M059J (cell line): ENCODE measurements at places on chromosomes 6 and 20. TPM values are rescaled to one million over a fixed set of nuclear protein-coding genes. Genes with fewer than 3 reads are reported as not detected.

GRCh38 chr6:135411339-135411738 lies 86.2 kb downstream of the AHI1 start:
- DNase-seq: peak; percentile 9

DNA sequence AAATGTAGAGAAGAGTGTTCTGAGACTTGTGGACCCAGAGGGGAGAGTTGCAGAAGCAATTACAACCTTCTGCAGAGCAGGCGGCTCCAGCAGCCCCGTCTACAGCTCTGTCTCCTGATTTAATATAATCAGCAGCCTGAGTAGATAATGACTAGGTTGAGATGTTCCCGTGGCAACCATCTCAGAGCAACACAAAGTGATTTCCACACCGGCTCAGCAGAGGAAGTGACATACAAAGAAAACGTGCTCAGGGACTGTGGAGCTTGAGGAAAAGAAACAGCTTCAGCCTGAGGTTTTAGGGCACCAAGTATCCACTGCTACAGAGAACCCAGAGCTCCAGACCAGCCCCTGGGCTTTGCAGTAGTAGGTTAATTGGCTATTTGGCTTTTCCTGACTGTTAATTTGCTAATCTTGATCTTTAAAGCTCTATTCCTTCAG lies 136.4 kb downstream of the MTFR2 start:
- DNase-seq: peak; percentile 90

DNA sequence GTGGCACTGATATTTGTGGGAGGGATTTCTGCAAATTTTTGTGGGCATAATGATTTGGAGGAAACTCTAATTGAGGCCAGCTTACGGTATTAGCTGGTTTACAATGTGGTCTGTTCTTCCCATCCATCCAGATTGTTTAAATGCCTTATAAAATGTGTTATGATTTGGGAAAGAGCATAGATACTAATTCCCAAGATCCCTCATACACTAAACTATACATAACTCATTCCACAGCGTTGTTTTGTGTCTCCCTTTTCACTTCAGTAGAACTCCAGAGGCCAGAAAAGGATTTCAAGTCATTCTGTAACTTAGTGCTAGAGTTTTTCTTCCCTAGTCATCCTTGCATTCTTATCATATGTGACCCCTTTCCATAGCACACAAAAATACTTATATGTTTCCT lies 292.6 kb upstream of the NT5E start:
- no peak for DNase-seq

- peak; percentile 81 for DNase-seq
Observed at GRCh38 chr6:99016355-99016754, 68.6 kb upstream of the FBXL4 start.

GRCh38 chr20:51928931-51929330 lies 126.6 kb upstream of the SALL4 start:
- peak; percentile 40 for DNase-seq

DNA sequence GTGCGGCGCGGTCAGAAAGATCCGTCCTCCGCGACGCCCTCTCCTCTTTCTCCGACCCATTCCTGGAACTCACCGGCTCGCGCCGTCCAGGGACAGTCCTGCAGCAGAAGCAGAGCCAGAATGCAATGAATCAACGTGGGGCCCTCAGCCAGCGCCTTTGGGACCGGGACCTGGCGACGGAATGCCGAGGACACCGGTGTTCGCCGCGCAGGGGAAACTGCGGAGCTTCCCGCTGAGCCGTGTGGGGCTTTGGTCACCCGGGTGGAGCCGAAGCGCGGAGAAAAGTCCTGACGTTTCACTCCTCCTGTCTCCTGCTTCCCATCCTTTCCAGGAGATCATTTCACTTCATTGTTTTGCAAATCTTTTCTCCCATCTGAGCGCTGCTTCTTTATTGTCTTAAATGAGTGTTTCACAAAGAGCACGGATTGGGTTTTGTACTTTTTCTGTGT lies 26.5 kb downstream of the ULBP1 start:
- DNase-seq: no peak

DNA sequence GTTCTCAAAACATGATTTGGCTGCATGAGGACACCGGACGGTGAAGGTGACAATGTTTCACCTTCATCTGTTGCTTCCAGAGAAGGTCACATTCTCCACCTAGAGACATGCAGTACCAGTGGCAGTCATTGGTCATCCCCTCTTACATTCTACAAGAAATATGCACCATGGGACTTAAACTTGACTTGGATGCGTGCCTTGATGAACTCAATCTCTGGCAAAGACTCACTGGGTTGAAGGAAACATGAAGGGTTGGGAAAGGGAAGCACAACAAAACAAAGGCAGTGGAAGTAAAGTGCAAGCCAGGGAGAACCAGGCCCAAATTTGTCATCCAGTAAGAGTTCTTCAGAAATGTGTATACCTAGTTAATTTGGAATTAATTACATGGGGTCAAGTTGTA lies 39.4 kb upstream of the ARMH2 start:
- no peak for DNase-seq

DNA sequence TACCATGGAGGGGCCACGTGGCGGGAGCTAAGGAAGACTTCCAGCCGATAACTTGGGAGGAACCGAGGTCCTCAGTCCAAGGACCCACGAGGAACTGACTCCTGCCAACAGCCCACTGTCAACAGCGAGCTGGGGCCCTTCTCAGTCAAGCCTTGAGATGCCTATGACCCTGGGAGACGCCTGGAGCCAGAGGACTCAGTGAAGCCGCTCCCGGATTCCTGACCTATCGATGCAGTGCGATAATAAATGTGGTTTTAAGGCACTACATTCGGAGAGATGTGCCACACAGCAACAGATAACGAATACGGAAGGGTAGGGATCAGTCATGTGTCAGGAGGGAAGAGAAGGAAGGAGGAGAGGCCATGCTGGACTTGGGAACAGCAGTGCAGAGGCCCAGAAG lies 208.5 kb downstream of the NFATC2 start:
- no peak for DNase-seq

DNA sequence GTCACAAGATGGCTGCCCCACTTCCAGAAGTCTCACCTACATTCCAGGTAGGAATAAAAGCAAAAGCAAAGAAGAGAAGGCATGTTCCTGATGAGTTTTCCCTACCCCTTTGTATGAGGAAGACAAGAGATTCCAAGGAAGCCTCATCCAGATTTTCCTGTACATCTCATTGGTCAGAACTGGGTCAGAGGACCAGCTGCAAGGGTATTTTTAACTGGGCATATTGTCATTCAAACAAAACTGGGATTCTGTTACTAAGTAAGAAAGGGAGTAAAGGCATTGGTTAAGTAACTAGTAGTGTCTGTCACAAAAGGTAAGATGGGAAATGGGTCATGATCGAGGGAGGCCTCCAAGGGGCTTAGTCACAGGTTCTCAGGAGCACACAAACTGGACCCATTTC lies 28.2 kb upstream of the RIMS4 start:
- DNase-seq: no peak

- no peak for DNase-seq
Observed at GRCh38 chr6:45426251-45426650, 48.5 kb upstream of the SUPT3H start.

DNA sequence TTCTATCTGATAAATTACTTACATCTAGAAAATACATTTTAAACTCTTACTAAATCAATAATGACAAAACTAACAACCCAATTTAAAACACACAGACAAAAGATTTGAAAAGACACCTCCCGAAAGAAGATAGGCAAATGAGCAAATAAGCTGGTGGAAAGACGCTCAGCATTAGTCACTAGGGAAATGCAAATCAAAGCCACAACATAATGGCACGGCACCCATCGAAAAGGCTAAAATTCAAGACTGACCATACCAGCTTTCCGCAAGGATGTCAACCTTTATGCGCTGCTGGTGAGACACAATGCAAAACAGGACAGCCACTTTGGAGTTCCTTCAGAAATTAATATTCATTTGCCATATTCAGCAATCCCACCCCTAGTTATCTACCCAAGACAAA lies 25.9 kb downstream of the TAF4 start:
- DNase-seq: peak; percentile 17

- peak; percentile 69 for DNase-seq
Observed at GRCh38 chr6:4274382-4275082, 139.2 kb upstream of the ECI2 start.

DNA sequence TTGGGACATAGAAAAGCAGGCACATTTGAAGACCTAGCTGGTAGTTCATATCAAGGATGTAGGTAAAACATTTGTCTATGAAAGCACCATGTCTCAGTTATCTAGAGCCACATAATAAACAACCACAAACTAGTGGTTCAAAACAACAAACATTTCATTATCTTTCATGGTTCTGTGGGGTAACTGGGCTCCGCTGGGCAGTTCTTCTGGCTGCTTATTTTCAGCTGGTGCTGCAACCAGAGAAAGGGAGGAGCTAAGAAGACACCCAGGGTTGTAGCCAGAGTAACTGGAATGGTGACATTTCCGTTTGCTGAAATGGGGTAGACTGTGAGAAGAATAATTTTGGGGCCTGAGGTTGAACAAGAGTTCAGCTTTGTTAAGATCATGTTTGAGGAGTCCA lies 145.7 kb upstream of the SULF2 start:
- DNase-seq: no peak

DNA sequence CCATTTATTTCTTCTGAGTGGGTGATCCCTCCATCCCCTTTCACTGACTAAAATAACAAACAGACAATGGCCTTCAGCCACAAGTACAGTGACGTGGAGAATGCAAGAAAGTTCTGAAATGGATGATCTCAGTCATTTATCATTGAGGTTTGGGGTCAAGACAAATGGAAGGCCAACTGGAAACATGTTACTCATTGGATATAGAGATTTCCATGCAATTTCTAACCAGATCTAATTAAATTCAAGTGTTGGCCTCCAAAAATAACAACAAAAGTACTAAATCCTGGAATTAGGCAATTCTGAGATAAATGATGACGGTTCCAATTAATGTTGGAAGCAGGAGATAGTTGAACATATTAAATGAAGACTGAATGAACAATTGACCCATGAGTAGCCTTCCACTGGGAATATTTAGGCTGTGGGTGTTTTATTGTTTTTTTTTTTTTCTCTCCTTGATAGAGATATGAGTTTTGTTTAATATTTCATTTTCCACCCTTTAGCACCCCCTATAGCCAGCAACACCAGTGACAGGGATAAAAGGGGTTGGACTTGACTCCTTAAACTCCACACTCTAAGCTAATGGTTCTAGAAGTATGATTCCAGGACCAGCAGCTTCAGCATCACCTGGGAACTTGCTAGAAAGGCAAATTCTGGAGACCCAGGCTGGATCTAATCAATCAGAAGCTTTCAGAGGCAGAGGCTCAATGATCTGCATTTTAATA lies 112.8 kb downstream of the BCAS1 start:
- DNase-seq: peak; percentile 63

GRCh38 chr6:39362487-39362865 lies 40.0 kb upstream of the KCNK16 start:
- peak; percentile 30 for DNase-seq

DNA sequence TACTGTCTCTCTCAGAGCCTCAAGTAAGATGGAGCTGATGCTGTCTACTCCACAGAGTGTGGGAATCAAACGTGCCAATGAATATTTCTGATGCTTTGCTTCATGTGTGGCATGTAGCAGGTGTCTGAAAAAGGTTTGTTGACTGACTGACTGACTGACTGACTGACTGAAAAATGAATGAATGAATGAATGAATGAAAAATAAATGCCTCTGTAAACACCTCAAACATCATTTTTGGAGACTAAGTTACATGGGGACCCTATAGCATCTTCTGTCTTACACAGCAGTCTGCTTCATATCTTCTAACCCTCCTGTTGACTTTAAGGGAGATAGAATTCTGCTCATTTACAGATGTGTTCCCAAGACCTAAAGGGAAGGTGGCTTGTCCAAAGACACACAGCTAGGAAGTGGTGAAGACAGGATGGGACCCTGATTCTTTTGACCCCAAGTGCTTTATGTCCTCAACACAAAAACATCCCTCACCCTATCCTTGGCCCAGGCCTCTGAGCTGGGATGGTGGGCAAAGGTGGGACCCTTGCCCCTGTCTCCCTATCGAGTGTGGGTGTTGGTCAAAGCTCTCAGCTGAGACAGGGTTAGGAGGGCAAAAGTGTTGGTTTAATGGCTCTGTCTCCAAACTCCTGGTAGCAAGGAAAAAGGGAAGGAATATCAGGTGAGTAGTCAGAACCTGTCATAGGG lies 104.4 kb downstream of the TOX2 start:
- no peak for DNase-seq

GRCh38 chr20:47727170-47727880 lies 58.0 kb downstream of the SULF2 start:
- DNase-seq: no peak

DNA sequence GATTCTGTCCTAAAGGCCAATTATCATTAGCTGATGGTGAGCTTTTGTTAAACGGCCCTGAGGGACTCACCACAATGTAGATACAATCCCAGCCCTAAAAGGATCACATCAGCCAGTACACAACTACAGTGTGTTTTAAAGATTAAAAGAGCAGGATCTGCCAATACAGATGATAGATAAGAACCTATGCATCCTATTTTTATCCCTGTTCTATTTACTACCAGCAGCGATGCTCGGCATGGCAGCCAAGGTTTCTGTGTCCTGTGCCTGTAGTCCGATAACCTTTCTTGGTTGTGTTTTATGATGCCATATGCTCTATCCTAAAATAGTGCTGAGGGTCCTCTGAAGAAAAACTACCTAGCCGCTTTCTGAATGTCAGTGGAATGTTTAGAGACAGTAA lies 289.4 kb downstream of the PHACTR1 start:
- no peak for DNase-seq

DNA sequence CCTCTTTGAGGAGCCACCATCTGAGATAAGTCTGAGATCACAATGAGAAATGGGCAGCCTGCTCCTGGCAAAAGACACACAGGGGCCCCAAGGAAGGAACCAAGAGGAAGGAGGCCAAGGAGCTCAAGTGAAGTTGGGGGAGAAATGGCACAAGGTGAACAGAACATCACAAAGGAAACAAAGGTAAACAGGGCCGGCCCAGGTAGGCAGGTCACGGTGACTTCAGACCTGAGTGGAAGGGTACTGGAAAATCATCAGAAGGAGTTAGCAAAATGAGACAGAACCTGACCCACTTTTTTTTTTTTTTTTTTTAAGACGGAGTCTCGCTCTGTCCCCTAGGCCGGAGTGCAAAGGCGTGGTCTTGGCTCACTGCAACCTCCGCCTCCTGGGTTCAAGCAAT lies 11.3 kb downstream of the ZMYND8 start:
- no peak for DNase-seq

- peak; percentile 43 for DNase-seq
Observed at GRCh38 chr6:128168244-128168643, 267.4 kb upstream of the THEMIS start.

Gene FKBP1C
- 1.1 and 1.8 TPM in 2 replicates for total RNA-seq

Gene SPATA25
- 0.52 TPM in 1 of 2 replicates, not detected in the other for total RNA-seq

Gene USP49
- total RNA-seq: 2.6 and 3.6 TPM in 2 replicates

Gene PTPRT
- not detected in 2 replicates for total RNA-seq

Gene MEI4
- total RNA-seq: not detected in 2 replicates

Gene CST5
- total RNA-seq: not detected in 2 replicates

Gene LGSN
- total RNA-seq: 0.07 TPM in 1 of 2 replicates, not detected in the other

Gene SLC22A16
- total RNA-seq: 0.42 TPM in 1 of 2 replicates, not detected in the other

Gene HDDC2
- total RNA-seq: 62.9 and 84.3 TPM in 2 replicates

Gene ADTRP
- 1.4 TPM in 2 replicates for total RNA-seq

Gene GSTA3
- total RNA-seq: 0.27 and 2.4 TPM in 2 replicates

Gene SALL4
- 1.6 and 2.4 TPM in 2 replicates for total RNA-seq

Gene EYA2
- total RNA-seq: 0.02 and 0.15 TPM in 2 replicates

Gene LST1
- total RNA-seq: not detected in 2 replicates

Gene SLA2
- 0.02 TPM in 1 of 2 replicates, not detected in the other for total RNA-seq

Gene CCDC170
- total RNA-seq: not detected in 2 replicates

Gene ENPP1
- 31.3 and 40.5 TPM in 2 replicates for total RNA-seq
